ENCODE measurements at places on chromosomes 5 and 9.

DNA sequence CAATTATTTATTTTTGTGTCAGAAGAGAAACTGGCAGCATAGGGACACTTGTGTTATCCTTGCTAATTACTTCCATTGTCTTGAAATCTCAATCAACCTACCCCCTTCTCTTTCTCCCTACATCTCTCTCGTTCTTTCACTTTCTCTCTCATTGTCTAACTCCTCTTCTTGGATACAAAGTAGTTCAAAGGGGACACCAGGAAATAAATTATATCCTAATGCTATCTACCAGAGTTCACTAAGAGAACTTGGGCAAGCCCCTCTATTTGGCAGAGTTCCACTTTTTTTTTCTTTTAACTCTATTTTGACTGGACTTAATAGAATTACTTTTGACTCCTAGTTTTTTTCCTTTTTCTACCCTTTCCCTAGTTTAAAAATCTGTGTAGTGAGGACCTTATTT lies 102.2 kb downstream of the MEF2C start:
- DNase-seq, result no peak

DNA sequence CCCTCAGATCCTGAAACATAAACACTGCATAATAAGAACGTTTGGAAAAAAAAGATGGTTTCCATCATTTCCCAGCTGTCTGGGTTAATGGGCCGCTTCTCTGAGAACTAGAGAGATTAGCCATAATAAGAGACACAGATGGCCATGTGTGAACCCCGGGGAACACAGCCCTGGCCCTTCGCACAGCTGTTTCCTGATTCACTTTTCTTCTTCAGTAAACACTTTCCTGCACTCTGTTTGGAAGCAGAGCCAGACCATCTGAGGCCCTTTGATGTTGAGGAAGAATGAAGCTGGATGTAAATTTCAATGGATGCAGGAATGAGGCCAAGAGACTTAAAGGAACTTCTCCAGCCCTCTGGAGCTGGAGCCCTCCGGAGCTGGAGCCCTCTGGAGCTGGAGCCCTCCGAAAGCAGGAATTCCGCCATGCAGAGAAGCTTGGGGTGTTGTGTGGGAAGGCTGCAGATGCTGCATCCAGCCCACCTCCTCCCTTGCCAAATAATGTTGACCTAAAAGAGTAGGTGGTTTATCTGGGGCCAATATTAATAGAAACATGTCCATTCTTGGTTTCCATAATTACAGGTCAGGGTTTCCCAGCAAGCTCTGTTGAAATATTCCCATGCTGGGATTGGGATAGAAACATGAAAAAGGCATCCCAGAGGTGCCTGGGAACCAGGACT lies 218.9 kb downstream of the NXNL2 start:
- DNase-seq, result no peak

DNA sequence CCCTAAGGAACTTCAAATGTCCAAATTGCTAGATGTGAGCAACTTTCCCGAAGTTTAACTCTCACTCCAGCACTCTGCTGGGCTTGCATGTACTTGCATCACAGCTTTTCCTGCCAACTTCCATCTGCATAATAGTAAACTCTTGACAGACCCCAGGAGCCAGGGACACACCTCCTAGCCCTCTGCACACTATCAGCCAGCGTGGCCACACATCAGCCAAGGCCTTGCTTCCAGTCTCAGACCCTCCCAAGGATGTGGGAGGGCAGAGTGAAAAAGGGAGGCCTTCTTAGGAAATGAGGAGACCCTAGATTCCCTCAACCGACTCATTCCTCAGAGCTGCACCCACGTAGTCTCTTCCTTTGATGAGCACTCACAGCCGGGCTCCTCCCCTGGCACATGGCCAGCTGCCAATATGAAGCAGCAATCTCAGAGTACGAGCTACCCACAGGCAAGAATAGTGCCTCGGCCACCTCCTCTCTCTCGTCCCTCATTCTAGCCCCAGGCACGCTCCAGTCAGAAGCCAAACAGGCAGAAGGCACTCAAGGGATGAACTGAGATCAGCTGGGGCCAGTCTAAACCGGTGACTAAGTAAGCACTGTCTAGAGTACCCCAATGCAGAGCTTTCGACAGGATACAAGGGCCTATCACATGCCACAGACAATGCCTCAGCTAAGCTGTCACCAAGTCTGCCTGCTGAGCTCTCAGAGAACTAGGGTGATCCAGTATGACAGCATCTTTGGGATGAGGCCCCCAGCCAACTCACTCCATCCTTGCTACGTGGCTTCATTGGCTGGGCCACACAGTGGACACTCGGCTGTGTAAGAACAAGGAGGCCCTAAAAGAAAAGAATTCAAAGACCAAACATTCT lies 2.3 kb downstream of the P4HA2 start:
- no peak for DNase-seq

GRCh38 chr5:72417333-72418062 lies 89.7 kb downstream of the ZNF366 start:
- DNase-seq, result no peak

DNA sequence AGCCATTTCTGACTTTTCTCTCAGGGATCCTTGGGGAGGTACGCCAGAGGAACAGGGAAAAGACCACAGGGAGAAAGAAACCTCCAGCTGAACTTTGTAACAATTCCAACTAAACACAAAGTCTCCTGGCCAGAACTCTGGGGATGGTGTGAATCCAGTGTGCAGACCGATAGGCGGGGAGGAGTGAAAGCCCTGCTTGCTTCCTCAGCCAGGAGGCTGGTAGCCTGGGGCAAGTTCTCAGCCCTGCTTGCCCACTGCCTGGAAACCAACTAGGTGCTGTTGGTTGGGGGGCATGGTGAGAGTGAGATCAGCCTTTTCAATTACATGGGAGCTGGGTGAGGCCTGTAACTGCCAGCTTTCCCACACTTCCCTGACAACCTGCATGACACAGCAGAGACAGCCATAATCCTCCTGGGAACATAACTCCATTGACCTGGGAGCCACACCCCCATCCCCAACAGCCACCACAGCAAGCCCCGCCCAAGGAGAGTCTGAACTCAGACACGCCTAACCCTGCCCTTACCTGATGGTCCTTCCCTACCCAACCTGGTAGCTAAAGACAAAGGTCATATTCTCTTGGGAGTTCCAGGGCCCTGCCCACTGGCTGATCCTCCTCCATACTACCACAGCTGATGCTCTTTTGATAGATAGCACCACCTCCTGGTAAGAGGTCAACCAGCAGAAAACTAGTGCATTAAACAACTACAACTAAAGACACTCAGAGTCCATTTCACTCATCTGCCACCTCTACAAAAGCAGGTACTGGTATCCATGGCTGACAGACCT lies 100.1 kb upstream of the TNFAIP8 start:
- DNase-seq, result no peak

DNA sequence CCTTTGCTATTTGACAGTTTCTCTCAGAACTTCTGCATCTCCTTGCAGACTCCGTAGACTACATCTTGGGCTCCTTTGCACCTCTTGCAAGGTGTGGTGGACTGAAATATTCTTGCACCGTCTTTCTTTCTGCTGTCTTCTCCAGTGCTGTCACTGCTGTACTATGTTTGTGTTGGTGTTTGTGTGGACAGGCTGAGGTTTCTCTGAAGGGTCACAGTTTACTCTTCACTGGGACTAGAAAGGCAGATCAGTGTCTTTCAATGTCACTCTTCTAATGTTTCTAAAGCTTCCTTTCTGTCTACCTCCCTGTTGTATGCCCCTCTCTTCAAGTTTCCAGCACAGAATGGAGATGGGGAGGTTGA lies 410.0 kb upstream of the CD180 start:
- no peak for DNase-seq

GRCh38 chr5:135161221-135161620 lies 127.2 kb upstream of the PITX1 start:
- no peak for DNase-seq

- DNase-seq, result no peak
Measured at GRCh38 chr5:142753116-142753631, 17.0 kb upstream of the ARHGAP26 start.

GRCh38 chr9:128011071-128011817 lies 30.5 kb upstream of the EEIG1 start:
- DNase-seq, result no peak

- DNase-seq, result no peak
Measured at GRCh38 chr9:137521405-137521985, 28.7 kb downstream of the PNPLA7 start.

GRCh38 chr9:90249094-90249493 lies 393.5 kb downstream of the DIRAS2 start:
- no peak for DNase-seq

DNA sequence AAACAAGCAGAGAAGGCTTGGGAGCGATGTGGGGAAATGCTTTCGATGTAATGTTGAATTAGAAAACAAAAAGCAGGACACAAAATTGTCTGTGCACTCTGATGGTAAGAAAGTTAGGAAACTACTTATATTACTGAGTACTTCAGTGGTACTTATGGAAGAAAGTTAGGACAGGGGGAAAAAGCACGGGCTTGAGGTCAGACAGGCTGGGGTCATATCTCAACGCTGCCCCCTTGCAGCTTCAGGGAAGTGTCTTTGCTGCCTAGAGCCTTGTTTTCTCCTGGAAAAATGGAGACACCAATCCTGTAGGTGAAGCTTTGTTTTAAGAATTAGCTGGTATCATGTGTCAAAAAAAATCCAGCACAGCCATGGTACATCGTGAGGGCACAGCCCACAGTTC lies 23.0 kb downstream of the NEURL1B start:
- DNase-seq, result no peak

DNA sequence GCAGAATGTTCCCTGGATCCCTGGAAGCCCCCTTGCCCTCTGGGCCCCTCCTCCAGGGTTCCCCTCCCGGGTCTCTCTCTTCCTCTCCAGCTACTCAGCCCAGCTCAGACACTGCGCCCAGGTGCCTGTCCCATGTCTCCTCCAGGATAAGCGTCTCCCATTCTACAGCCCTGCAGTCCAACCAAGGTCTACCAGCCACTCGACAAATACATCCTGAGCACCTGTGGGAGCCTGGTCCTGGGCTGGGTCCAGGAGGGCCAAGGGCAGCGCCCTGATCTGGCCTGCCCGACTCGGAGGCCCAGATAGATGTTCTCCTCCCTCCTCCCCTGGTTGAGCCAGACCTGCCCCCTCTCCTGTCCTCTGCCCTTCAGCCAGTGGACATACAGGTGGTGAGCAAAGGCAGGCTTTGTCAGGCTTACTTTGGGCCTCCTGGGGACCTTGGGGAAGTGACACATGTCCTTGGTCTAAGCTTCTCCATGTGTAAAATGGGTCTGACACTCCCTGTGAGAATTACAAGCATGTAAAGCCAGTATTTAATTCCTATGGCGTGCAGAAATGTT lies 1.4 kb downstream of the FLT4 start:
- no peak for DNase-seq
